ENCODE measurements at places on chromosomes 1 and 21.

DNA sequence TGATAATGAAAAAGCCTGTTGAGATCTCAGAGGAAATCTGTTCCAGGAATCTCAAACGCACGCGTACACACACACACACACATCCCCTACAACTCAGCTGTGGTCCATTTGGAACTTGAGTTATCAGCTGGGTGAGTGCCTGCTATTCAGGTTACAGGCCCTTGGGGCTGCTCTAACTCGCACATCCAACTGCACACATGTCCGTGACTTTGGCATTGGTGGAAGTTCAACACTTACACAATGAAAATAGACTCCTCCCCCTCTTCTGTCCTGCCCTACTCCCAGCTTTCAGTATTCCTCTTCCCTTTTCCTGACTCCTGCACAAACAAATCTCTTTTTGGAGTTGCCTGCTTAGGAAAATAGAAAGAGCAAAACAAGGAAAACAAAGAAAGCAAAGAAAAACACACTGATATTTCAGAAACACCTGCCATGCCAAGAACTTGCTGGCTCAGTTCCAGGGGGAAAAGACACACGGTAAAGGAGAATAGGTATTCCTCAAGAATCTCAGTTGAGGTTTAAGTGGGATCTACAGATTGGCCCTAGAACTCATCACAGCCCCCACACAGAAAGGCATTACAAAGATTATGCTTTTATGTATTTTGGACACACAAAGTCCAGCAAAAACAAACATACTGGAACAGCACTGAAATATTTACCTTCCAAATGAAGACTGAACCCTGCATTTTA is 140.9 kb downstream of the TGFBR3 start:
- DNase-seq: peak; percentile 31

DNA sequence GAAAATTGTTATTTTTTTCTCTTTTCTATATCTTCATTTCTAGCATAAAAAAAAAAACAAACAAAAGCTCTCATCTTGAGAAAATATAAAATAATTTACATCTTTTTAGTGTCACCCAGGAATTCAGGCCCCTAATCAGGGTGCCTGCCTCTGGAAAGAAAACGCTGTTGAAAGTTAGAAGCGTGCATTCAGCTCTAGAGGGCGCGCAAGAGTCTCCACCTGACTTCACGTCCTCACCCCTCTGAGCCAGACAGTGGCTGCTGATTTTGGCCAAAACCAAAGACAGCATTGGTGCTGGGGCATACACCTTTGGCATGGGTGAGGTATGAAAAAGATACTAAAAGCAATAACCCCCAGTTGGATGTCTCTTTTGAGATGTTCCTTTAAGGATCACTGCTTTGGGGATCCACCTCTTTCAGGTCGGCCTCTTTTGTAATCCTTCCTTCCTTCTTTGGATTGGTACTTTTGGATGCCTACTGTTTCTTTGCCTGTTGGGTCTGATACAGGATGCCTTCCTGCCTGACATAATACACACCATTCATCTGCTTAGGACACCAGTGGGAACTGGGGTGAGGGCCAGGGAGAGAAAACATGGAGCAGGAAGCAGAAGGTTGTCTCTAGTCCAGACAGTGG is 77.6 kb upstream of the CHRM3 start:
- no peak for DNase-seq

GRCh38 chr1:147837964-147838292 is 64.7 kb upstream of the GJA8 start:
- no peak for DNase-seq

- DNase-seq: no peak
Observed at GRCh38 chr1:198042168-198042567, 114.6 kb upstream of the NEK7 start.

DNA sequence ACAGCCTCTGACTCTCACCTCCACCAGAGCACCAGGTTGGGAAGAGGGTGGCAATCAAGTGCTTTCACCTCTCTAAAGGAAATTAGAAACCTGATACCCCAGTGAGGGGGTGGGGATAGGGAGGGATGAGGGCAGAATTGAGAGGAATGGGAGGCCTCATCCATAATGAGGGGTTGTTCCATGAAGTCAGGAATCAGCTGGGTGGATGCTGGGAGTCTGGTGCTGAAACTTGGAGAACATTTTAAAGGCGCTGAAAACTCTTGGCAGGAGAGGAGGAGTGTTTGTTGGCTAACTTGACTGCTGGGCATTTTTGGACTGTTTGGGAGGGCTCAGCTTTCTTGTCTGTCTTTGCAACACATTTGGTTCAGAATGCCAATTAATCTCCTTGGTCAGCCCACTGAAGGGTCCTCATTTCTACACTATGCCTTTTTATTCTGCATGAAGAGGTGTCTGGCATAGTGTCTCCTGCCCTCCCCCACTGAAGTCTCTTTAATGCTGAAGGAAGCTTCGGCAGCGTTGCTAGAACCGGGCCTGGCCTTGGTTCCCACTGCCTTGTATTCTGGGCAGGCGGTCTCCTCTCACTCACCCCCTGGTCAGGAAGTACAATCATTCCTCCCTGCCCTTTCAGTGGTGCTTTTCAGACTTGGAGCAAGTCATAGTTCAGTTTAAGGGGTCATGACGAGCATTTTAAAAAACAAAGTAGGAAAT is 2.2 kb downstream of the PHGDH start:
- DNase-seq: no peak

DNA sequence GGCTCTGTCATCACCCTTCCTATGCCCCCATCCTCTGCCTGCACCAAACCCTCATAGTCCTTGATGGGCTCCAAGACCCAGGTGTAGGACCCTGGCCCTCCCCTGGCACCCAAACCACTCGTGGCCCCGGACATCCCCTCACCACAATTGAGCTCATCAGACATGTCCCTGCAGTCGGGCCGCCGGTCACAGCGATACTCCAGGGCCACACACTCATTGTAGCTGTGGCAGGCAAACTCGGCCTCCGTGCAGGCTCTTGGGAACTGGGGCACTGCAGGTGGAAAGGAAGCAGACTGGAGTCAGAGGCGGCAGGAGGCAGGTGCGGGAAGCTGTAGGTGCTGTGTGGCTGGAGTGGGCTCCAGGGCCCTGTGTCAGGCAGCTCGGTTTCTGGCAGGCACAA is 49.3 kb downstream of the HSPG2 start:
- DNase-seq: no peak

DNA sequence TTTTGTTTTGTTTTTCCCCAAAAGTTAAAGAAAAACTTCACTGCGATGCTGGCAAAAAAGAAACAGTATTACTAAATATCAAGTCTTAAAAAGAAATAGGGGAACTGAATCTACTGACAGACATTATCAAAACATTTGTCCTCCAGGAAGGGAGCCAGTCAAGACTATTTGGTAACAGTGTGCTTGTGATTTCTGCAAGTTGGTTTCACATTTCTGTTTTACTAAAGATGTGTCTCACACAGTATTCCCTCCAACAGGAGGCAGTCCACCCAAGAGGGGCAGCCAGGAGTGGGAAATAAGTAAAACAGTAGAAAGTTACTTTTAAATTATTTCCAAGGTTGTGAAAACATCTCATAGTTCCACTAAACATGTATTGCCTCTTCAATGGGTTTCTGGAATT is 74.4 kb upstream of the SDC3 start:
- DNase-seq: no peak

GRCh38 chr21:38831526-38832467 is 26.1 kb downstream of the ETS2 start:
- DNase-seq: no peak

DNA sequence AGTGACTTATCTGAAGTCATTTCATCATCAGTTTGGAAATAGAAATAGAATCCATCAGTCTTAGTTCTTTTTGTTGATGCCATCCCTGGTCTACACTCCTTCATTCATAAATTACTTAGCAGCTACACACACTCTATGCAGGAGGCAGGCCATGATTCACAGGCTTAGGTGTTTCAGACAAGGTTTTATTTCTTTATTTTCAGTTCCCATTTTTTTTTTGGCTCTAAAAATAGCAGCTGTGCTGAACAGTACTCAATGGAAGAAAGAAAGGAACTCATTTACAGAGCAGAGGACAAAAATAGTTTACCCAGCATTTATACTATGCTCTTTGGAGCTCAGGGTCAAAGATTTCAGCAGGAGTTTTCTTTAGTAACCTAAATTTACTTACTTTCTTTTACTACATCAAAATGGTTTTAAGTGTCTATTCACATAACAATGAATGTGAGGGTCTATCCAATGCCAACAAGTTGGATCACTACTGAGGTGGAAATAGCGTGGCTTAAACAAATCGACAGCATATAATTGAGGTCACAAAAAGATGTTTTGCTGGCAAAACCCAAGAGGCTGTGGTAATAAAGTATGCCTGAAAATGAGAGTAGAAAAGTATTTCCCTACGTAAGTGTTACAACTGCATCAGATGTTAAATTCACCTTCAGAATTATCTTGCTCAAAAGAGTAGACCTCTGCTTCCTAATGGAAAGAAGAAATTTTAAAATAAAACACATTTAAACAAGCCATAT is 7.7 kb downstream of the KRTAP19-8 start:
- no peak for DNase-seq

- no peak for DNase-seq
Observed at GRCh38 chr1:239944666-239945065, 147.0 kb upstream of the FMN2 start.

All from NCI-H446 (cell line).